ENCODE measurements at places on chromosomes 5 and 9. TPM values are rescaled to one million over a fixed set of nuclear protein-coding genes. Genes with fewer than 3 reads are reported as not detected.

The SH3PXD2B gene
- total RNA-seq = 19.2 TPM

The STPG3 gene
- not detected for total RNA-seq

The FOXD4L5 gene
- total RNA-seq = 0.13 TPM

DNA sequence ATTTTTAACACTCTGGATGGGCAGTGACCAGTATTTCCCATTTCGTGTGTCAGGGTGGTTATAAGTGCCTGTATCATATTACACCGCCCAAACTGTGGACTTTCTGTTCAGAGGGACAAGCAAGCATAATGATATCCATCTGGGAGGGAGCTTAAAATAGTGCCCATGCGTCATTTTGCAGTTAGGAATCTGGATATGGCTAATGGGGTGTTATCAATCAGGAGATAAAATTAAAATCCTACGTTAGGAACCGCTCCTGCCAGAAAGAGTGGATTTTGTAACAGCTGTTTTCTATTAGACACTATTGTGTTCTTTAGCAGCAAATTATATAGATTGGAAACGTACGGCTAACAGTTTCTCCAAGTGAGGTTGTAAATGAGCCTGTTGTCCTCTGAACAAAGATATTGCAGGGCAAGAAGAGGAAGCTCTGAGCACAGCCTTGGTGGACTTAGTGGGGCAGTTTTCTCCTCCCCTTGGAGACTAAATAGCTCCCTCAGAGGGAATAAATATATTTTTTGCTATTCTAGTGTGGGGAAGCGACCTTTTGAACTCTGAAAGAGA lies 160.4 kb downstream of the SPATA31D1 start:
- H3K4me1 ChIP-seq = peaks cover 8% of the 10 kb centered on the region
- H3K27ac ChIP-seq = peak overlapping the region; percentile 33
- peak; percentile 77 for DNase-seq

- H3K4me1 ChIP-seq = no peaks in the 10 kb centered on the region
- no peak overlapping the region for H3K4me3 ChIP-seq
- H3K36me3 ChIP-seq = no peaks in the 10 kb centered on the region
- no peak for DNase-seq
Measured at GRCh38 chr5:11815481-11815880, 88.8 kb downstream of the CTNND2 start.

DNA sequence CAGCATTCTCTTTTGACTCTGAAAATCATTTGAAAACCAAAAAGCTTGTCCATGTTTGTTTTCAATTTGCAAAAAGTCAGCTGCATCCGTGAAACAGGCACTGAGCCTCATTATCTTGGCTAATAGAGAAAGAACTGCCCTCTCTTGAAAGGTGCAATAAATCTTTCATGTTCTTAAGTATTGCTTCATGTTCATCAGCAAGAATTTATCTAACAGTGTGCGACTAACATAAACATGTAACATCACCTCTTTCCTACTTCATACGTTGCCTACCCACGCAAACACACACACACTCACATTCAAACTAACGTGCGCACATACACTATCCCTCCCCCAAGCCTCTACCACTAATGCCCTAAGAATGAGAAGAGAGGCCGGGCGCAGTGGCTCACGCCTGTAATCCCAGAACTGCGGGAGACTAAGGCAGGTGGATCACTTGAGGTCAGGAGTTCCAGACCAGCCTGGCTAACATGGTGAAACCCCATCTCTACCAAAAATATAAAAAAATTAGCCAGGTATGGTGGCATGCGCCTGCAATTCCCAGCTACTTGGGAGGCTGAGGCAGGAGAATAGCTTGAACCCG lies 629.7 kb upstream of the ZNF608 start:
- no peak overlapping the region for H3K27ac ChIP-seq
- no peaks in the 10 kb centered on the region for H3K27me3 ChIP-seq
- DNase-seq = no peak
- H3K36me3 ChIP-seq = no peaks in the 10 kb centered on the region

- no peak overlapping the region for H3K4me3 ChIP-seq
- no peak overlapping the region for H3K27ac ChIP-seq
- peak; percentile 42 for DNase-seq
- H3K36me3 ChIP-seq = no peaks in the 10 kb centered on the region
Measured at GRCh38 chr9:1946526-1947283, 68.4 kb upstream of the SMARCA2 start.

DNA sequence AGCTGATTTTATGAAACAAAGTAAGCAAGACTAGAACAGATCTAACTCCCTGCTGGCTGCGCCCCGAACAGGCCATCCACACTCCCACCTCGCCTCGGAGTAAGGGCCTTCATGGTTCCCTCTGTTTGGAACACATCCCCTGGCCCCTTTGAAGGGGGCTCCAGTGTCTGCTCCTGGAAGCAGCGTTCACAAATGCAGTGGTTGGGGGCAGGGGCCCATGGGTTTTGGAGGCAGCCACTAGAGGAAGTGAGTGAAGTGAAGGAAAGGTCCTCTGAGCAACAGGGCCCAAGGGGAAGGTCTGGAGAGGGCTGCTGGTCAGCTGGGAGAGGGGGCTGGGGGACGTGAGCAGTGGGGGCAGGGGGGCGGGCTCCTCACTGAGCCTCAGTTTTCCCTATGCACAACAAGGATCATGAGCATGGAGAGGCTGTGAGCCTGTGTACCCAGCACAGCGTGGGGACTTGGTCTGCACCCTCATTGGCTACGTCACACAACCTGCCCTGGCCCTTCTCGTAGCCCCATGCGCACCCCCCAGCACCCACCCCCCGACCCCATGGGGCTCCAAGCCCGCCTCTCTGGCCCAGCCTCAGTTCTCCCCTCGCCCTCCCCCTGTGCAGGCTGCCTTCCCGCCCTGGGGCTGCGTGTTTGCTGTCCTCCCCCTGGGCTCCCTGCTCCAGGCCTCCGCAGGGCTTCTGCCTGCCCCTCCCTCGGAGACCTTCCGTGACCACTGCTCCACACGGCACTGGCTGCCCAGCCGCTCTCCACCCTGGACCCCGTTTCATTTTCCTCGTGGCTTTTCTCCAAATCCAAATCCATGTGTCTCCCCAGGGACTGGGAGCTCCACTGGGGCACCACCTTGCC lies 39.5 kb downstream of the RASGEF1C start:
- H3K4me3 ChIP-seq = peak overlapping the region; percentile 13
- H3K27me3 ChIP-seq = no peaks in the 10 kb centered on the region
- no peak for DNase-seq
- peaks cover 52% of the 10 kb centered on the region for H3K4me1 ChIP-seq

GRCh38 chr9:79465156-79465555 lies 106.6 kb upstream of the TLE4 start:
- H3K27me3 ChIP-seq = no peaks in the 10 kb centered on the region
- no peak for DNase-seq
- no peak overlapping the region for H3K27ac ChIP-seq
- H3K36me3 ChIP-seq = no peaks in the 10 kb centered on the region
- H3K4me3 ChIP-seq = no peak overlapping the region

DNA sequence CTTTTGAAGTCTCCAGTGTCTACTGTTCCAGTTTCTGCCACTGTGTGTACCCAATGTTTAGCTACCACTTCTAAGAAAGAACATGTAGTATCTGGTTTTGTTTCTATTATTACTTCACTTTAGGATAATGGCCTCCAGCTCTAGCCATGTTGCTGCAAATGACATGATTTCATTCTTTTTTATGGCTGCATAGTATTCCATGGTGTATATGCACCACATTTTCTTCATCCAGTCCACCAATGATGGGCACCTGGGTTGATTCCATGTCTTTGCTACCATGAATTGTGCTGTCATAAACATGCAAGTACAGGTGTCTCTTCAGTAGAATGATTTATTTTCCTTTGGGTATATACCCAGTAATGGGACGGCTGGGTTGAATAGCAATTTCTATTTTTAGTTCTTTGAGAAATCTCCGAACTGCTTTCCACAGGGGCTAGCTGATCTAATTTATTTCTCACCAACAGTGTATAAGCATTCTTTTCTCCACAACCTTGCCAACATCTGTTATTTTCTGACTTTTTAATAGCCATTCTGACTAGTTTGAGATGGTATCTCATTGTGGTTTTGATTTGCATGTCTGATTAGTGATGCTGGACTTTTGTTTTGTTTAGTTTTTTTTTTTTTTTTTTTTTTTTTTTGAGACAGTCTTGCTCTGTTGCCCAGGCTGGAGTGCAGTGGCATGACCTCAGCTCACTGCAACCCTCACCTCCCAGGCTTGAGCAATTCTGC lies 68.9 kb downstream of the WDR41 start:
- no peak overlapping the region for H3K4me3 ChIP-seq
- no peaks in the 10 kb centered on the region for H3K27me3 ChIP-seq
- H3K4me1 ChIP-seq = no peaks in the 10 kb centered on the region
- H3K27ac ChIP-seq = no peak overlapping the region
- DNase-seq = no peak
- peaks cover 15% of the 10 kb centered on the region for H3K36me3 ChIP-seq

DNA sequence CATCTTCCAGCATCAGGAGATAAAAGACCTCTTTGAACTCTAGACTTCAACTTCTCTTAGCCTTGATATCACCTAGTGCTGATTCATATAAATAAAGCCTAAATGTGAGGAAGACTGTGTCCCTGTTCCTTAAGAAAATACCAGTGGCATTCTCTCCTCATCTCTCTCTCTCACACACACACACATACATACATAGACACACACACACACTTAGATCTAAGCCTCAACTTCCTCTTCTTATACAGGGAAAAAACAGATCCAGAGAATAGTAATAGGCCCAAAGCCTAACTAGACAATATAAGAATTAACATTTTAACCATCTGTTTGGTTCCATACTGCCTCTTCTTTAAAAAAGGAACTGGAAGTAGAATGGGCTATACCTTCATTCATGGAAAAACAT lies 195.3 kb upstream of the NR4A3 start:
- no peaks in the 10 kb centered on the region for H3K36me3 ChIP-seq
- H3K27ac ChIP-seq = no peak overlapping the region
- no peaks in the 10 kb centered on the region for H3K27me3 ChIP-seq
- H3K4me1 ChIP-seq = no peaks in the 10 kb centered on the region
- no peak overlapping the region for H3K4me3 ChIP-seq
- DNase-seq = peak; percentile 11

- H3K27ac ChIP-seq = no peak overlapping the region
- H3K27me3 ChIP-seq = no peaks in the 10 kb centered on the region
- no peaks in the 10 kb centered on the region for H3K36me3 ChIP-seq
- peak; percentile 50 for DNase-seq
- H3K4me1 ChIP-seq = peaks cover 3% of the 10 kb centered on the region
- H3K4me3 ChIP-seq = no peak overlapping the region
Measured at GRCh38 chr5:93088592-93089389, 492.2 kb downstream of the NR2F1-AS1 start.

DNA sequence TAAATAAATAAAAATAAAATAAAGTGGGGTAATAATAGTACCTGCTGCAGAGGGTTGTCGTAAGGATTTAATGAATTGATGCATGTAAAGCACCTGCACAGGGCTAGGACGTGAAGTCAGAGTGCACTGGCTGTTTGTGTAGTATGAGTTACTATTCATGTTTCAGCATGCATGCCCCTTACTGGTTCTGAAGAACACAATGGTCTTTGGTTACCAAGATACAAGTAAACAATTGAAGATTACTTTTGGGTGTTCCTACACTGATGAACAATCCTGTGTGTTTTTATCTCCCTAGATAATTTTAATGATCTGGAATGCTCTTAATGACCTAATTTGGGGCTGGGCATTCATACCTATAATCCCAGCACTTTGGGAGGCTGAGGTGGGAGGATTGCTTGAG lies 23.2 kb upstream of the PRRC2B start:
- peaks cover 15% of the 10 kb centered on the region for H3K4me1 ChIP-seq
- H3K4me3 ChIP-seq = no peak overlapping the region
- H3K27ac ChIP-seq = no peak overlapping the region
- DNase-seq = no peak
- no peaks in the 10 kb centered on the region for H3K36me3 ChIP-seq
- H3K27me3 ChIP-seq = no peaks in the 10 kb centered on the region

DNA sequence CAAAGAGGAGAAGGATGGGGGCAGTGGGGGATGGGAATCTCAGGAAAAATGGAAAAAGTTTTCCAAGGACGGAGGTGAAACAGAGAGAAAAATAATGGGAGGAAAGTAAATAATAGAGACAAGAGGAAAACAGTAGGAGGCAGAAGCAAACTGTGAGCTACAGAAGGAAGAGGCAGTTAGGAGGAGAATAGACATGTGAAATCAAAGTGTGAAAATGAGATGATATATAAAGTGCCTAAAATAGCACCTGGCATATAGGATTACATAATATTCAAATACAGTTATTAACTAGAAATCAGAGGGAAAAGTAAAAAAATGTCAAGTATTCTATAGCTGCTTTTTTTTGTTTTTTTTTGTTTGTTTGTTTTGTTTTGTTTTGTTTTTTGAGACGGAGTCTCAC lies 44.0 kb upstream of the PLIN2 start:
- H3K36me3 ChIP-seq = no peaks in the 10 kb centered on the region
- H3K27me3 ChIP-seq = no peaks in the 10 kb centered on the region
- peaks cover 4% of the 10 kb centered on the region for H3K4me1 ChIP-seq
- DNase-seq = no peak

DNA sequence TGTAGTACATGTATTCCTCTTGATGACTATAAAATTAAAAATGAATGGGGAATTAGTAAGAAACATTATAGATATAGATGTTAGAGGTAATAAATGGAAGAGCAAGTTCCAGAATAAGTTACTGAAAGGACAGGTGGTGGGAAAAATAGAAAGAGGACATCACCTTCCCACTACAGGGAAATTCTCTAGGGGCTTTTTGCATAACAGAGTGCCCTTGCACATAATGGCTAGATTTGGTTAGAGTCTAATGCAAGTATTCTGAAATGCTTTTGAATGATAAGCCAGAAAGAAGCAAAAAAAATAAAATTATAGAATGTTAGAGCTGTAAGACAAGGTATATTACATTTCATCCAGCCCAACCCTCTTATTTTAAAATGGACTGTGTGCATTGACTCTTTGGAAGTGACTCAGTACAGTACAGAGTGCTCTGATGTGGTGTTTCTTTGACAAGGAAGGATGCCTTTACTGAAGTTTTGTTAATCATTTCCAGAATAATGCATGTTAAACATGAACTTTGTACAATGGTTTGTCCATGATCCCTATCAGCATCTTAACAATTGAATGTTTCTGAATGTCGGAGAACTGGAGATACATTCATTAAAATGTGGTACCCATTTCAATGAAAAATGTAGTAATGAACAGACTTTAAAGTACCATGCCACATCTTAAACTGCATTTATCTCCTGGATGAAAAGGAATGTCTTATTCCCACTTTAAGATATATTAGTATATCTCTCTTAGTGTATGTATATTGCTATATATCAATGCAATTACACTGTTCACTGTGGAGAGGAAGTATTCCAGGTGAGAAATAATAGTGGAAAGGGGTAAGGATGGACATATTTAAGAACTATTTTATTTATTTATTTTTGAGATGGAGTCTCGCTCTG lies 391.1 kb downstream of the ADGRV1 start:
- DNase-seq = no peak
- H3K27me3 ChIP-seq = no peaks in the 10 kb centered on the region
- no peaks in the 10 kb centered on the region for H3K36me3 ChIP-seq
- H3K4me3 ChIP-seq = no peak overlapping the region
- no peak overlapping the region for H3K27ac ChIP-seq

GRCh38 chr5:126284977-126285696 lies 138.1 kb upstream of the GRAMD2B start:
- no peaks in the 10 kb centered on the region for H3K4me1 ChIP-seq
- no peaks in the 10 kb centered on the region for H3K36me3 ChIP-seq
- H3K27me3 ChIP-seq = no peaks in the 10 kb centered on the region
- no peak overlapping the region for H3K27ac ChIP-seq
- no peak for DNase-seq
